ENCODE measurements at places on chromosomes 13 and 19. TPM values are rescaled to one million over a fixed set of nuclear protein-coding genes. Genes with fewer than 3 reads are reported as not detected.

GRCh38 chr19:18596752-18597157, 8.2 kb downstream of the REX1BD start:
- no peak for DNase-seq

GRCh38 chr19:18491995-18492953, 29.6 kb downstream of the ELL start:
- no peak for DNase-seq

- no peak for DNase-seq
These were observed 3.5 kb downstream of the SIGLEC9 start for GRCh38 chr19:51128227-51128626.

GRCh38 chr13:33764716-33765115, 53.2 kb upstream of the RFC3 start:
- DNase-seq, result no peak

DNA sequence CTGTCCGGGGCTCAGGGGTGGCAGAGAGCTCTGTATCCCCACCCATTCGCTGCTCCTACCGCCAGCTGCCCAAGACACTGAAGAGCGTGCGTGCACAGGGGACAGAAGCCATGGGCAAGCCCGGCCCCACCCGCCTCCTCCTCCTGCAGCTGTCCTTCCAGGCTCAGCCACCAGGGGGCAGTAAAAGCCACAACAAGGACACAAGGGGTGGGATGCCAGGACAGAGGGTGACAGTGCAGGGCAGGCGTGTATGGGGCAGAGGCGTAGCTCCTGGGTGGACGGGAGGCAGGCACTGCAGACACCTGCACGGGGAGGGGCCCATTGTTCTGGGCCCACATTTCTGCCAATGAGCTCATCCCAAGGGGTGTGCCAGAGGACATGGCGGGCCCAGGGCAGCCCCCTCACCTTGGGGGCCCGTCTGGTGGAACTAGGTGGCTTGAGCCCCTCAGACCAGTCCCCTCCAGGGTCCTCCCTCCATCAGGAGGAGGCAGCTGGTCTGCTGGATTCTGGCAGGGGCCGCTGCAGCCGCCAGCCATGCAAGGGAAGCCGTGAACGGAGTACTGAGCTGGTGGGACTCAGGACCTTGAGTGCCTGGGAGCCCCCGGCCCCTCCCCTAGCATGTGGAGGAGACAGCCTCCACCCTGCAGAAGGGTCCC, 61.2 kb downstream of the MLLT1 start:
- peak; percentile 78 for DNase-seq

GRCh38 chr13:35198613-35199200, 256.6 kb downstream of the NBEA start:
- no peak for DNase-seq

DNA sequence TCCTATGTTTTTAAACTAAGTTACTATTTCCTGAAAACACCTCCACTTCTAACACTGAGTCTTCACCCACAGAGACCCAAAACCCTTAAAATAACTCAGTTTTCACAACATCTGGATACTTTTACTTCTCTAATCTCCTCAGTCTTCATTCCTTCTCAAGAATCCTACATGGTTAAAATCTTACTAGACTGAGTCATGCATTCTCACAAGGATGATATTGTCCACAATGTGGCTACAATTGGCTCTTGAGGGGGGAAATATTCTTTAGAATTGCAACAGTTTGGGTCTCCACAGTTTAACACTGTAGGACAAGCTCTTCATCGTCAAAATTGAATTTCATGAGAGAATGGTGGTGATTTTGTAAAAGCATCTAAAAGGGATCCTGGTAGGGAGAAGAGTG, 397.1 kb downstream of the SLITRK5 start:
- DNase-seq, result no peak

GRCh38 chr13:43514311-43514710, 272.5 kb downstream of the ENOX1 start:
- no peak for DNase-seq

DNA sequence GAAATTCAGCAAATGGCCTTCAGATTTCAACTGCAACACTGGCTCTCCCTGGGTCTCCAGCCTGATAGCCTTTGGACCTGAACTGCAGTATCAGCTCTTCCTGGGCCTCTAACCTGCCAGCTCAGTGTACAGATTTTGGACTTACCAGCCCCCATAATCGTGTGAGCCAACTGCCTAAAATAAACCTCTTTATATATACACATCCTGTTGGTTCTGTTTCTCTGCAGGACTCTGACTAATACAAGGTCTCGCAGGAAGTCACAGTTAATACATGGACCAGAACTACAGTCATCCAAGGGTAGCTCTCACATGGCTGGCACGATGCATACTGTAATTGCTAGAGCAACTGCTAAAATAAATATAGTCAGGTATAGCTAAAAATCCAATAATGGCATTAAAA, 85.1 kb downstream of the KATNAL1 start:
- DNase-seq, result no peak

- DNase-seq, result no peak
These were observed 75.2 kb upstream of the C13orf46 start for GRCh38 chr13:114049026-114049425.

DNA sequence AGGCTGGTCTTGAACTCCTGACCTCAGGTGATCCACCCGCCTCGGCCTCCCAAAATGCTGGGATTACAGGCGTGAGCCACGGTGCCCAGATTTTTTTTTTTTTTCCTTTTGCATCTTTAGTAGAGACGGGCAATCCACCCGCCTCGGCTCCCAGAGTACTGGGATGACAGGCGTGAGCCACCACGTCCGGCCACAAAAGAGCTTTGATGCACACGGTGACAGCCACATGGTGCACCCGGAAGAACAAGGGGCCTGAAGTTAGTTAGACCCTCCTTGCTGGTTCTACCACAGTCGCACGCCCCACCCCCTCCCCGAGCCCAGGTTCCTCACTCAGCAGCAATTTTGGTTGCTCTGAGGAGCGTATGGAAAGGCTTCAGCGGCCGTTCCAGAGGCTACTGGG, 54.2 kb upstream of the USE1 start:
- no peak for DNase-seq

GRCh38 chr13:80884056-80884785, 543.3 kb upstream of the SPRY2 start:
- no peak for DNase-seq

- no peak for DNase-seq
These were observed 8.6 kb upstream of the FXYD3 start for GRCh38 chr19:35106898-35107541.

DNA sequence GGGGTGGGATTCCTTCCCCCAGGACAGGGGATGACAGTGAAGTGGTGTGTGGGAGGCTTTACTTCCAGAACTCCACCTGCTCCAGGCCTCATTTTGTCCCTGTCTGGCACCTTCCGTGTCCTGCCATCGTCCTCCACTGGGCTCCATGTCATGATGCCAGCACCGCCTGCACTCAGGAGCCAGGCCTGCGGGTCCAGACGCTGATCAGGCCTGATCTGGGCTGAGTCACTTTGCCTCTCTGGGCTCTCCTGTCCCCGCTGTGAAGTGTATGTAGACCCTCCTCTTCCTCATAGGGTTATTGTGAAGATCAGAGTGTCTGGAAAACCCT, 9.6 kb downstream of the FUZ start:
- no peak for DNase-seq

GRCh38 chr13:33179463-33179862, 106.1 kb downstream of the STARD13 start:
- DNase-seq, result no peak

DNA sequence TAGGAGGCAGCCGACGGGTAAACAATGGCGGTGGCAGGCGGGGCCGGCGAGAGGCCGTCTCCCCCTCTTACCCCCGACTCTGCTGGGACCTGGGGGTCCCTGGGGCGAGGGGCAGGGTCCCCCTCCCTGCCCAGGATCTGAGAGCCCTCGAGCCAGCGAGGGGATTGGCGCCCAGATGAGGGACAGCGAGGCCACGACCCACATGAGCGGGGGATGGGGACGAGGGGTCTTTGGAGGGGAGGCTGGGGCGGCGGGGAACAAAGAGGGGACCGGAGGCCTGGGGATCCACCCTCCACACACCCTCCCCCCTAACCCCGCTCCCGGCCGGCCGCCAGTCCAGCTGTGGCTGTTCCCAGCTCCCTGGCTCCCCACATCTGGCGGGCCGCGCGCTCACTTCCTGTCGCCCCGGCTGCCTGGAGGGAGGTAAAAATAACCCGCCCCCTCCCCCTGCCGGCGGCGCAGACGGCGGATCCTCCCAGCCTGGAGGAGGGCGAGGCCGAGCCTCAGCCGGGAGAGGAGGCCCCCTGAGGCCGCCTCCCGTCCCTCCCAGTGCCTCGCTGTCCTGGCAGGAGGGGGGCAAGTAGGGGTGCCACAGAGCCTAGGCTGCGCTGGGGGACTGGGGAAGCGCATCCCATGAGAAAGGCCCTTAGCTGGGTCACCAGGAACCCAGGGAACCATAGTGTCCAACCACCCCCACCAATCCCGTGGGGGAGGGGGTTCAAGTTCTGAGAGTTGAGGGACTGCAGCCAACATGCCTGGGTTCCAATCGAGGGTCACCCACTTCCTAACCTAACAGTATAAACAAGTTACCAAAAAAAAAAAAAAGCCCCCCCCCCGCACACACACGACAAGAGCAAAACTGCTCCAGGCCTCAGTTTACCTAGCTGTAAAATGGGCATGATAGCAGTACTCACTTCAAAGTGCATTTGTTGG, 29.3 kb upstream of the NANOS3 start:
- DNase-seq, result peak; percentile 93

DNA sequence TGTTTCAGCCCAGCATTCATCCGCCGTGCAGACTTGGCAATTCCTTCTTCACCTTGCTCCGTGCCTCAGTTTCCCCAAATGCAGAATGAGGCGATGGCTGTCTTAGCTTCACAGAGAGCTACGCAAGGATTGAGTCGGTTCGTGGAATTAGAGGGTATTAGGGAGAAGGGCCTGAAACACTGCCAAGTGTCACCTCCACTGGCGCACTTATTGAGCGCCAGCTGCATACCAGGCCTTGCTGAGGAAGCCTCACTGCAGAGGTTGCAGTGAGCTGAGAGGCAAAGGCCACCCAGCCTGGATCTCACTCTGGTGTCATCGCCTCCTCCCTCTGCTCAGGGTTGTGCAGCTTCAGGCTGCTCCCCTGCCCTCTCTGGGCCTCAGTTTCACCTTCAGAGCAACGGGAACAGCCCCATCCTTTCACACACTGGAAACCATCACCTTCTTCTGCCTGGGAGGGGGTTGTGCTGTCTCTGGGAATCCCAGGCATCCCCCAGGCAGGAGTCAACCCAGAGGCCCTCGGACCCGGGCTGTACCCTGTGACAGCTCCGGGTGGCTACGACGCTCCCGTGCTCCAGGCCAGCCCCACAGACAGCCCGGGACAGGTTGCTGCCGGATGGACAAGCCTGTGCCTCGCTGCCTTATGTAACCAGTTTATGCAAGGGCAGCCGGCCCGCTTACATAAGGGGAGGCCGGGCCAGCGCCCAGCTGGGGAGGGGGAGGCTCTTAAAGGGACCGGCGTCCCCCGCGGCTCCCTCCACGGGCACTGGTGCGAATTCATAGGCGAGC, 31.9 kb downstream of the NFIC start:
- no peak for DNase-seq

DNA sequence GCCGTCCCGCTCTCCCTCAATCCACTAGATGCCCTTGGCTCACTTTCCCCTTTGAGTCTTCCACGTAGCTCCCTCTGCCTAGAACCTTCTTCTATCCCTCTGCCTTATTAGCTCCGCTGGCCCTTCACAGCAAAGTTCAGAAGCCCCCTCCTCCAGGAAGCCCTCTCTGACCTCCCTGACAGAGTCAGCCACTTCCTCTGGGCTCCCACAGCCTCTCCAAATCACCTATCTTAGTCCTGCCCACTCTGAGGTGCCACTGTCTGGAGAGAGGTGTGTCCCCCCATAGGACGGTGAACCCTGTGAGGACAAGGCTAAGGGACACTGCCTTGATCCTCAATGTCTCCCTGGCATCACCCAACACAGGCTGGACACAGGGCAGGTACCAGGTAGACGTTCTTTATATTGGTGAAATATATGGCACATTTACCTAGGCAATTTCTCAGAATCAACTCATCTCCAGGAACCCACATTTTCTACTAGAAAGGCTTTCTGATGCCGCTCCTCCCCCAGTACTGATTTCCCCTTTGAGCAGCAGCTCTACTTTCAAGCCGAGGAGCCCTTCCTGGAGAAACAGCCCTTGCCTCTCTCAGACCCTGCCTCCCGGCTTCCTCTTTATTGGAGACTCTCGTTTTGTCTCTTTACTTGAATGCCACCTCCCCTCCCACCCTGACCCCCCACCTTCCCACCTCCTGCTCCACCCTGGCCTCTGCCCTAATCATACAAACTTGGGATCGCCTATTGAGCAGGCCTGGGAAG, 3.4 kb upstream of the TGFB1 start:
- no peak for DNase-seq

DNA sequence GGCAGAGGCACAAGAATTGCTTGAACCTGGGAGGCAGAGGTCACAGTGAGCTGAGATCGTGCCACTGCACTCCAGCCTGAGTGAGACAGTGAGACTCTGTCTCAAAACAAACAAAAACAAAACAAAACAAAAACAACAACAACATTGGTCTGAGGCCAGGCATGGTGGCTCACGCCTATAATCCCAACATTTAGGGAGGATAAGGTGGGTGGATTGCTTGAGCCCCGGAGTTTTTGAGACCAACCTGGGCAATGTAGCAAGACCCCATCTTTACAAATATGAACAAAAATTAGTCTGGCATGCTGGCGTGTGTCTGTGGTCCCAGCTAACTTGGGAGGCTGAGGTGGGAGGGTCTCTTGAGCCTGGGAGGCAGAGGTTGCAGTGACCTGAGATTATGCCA, 16.0 kb upstream of the NWD1 start:
- DNase-seq, result no peak

DNA sequence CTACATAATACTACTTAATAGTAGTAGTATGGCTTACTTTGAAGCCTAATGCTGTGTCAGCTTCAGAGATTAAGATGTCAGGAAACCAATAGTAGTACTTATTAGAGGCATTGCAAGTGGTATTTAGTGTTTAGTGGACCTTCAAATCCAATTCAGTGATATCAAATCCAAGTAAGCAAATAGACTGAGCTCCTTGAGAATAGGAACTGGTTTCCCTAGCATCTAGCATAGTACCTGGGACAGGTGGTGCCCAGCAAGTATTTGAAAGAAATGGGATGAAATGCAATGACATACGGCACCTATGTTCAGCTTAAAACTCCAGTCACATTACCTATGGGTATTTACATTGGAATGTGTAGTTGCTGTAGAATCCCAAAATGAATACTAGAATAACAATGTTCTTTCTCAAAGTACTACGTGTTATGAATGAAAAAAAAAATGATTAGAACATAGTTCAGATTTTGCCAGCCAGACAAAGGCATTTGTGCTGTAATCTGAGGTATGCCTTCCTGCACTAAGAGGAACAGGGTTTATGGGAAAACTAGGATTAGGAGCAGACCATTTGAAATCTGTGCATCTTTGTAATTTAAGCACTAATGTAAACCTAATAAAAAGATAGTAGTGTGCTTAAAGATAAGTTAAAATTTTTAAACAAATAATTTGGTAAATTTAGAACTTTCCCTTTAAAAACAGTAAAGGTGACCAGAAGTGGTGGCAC, 17.1 kb downstream of the LSM14A start:
- no peak for DNase-seq

Gene PSG11
- total RNA-seq, result not detected

Gene OSCAR
- total RNA-seq, result 2.2 TPM

Gene HOOK2
- 13.0 TPM for total RNA-seq

Gene CYP2A6
- total RNA-seq, result not detected
